ENCODE measurements at places on chromosomes 2 and 18. TPM values are rescaled to one million over a fixed set of nuclear protein-coding genes. Genes with fewer than 3 reads are reported as not detected.

Gene GAL3ST2
- total RNA-seq: 34.2 TPM

Gene OXER1
- total RNA-seq: 3.9 TPM

Gene UGT1A8
- 15.9 TPM for total RNA-seq

Gene ACVR1C
- total RNA-seq: 18.2 TPM

Gene FNDC4
- 1.1 TPM for total RNA-seq

Gene OSR1
- 1.7 TPM for total RNA-seq

Gene ST8SIA3
- 0.05 TPM for total RNA-seq

Gene KIAA1328
- 5.2 TPM for total RNA-seq

DNA sequence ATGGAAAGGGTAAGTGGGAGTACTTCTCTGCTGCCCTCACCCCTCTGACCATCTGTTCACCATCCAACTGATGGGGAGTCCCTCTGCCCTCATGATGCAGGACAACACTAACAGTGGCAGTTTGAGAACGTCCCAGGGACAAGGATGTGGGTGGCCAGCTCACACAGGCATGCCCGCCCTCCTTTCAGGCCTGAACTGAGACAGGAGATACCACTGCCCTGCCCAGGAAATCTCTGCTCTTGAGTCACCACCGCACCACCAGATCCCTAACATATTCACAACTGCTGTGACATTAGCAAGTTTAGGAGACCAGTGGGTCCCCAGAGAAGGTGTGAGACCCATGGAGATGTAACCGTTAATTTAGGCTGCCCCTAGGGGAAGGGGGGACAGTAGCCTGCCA is 66.2 kb downstream of the TRAPPC8 start:
- DNase-seq: no peak

- DNase-seq: no peak
These were observed 402.8 kb downstream of the CLIP4 start for GRCh38 chr2:29518010-29518409.

- no peak for DNase-seq
These were observed 115.2 kb upstream of the EPAS1 start for GRCh38 chr2:46181789-46182530.

- peak; percentile 14 for DNase-seq
These were observed 20.1 kb downstream of the CAPN13 start for GRCh38 chr2:30786923-30787685.

DNA sequence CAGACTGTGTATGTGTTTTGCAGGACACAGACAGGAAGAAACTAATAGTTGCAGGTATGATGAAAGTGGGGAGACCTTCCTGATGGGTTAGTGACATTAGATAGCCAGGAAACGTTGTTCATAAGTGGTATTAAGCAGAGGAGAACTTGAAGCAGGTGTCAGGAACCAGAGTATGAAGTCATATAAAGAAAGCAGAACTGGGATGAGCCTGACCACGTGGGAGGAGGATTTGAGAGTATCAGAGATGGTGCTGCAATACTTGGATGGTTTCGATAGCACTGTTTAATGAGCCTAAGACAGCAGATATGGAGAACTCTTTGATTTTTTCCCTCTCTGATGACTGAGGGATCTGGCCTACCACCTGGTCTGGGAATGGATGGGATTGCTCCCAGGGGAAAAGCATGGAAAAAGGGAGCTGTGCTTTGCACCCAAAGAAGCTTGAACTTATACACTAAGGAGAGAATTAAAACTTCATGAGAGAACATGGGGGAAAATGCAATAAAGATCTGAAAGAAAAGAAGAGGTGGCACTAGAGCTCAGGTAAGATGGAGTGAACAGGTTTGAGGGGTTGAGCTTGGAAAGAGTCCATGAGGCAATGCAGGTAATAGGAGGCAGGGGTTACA is 226.0 kb upstream of the LRRTM1 start:
- no peak for DNase-seq

- no peak for DNase-seq
These were observed 9.2 kb upstream of the HDAC4 start for GRCh38 chr2:239409976-239410375.

GRCh38 chr18:58538604-58539386 is 90.1 kb downstream of the ALPK2 start:
- no peak for DNase-seq

GRCh38 chr2:197286805-197287595 is 23.6 kb downstream of the ANKRD44 start:
- DNase-seq: peak; percentile 41

- no peak for DNase-seq
These were observed 438.3 kb upstream of the LRATD1 start for GRCh38 chr2:14194233-14194632.

GRCh38 chr18:2606335-2606734 is 35.0 kb downstream of the NDC80 start:
- no peak for DNase-seq

DNA sequence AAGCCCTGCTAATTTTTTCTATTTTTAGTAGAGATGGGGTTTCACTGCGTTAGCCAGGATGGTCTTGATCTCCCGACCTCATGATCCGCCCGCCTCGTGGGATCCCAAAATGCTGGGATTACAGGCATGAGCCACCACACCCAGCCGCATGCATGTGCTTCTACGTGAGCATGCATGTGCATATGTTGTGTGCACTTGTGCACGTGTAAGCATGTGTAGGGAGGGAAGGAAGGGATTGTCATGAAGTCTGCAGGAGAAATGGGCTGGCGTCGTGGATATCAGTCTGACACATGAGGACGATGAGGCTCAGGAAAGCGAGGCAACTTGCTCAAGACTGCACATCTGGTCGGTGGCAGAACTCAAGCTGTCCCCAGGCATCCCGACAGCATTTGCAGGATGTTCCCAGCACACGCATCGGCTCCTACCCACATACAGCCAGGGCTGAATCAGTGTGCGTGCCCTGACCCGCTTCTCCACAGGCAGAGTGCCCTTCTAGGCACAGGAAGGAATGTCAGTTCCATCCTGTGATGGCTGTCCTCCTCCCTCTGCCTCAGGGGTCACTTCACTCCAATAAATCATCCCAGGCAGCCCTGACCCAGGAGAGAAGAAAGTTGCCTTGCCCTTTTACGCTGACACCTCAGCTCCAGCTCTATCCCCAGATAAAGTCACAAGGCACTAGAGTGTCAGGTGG is 49.9 kb upstream of the SLC14A2 start:
- no peak for DNase-seq

GRCh38 chr2:39737661-39738060 is 41.4 kb downstream of the THUMPD2 start:
- no peak for DNase-seq

DNA sequence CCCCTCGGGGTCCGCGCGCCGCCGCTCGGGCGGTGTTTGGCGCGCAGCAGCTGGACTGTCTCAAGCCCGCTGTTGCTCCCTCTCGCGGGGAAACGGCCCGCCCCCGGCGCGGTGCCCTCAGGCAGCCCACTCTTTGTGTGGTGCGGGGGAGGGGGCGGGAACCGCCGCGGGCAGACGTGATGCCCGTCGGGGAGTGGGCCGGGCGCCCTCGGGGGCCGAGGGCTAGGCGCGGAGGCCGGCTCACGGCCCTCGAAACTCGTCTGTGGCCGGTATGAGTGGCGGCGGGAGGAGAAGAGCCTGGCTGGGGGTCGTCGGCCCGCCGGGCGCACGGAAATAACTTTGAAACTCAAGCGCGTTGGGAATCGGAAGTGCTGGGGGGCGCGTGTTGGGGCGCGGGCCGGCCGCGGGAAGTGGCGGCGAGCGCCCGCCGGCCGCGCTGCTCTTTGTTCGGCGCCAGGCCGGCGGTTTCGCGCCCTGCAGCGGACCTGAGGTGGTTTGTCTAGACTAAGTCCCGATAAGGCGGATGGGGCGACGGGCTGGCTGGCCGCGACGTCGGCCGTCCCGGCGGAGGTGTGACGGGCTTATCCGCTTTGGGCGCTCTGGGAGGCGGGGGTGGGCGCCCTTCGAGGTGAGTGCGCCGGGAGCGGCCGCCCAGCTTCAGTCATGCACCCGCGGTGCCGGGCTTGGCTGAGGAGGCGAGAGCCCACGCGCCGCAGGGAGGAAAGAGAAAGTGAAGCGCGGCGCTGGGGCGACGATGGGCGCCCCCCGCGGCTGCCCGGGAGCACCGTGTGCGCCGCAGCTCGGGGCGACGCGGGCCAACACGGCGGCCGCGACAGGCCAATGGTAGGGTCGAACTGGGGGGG is 679 bp downstream of the PTMA start:
- DNase-seq: peak; percentile 45

DNA sequence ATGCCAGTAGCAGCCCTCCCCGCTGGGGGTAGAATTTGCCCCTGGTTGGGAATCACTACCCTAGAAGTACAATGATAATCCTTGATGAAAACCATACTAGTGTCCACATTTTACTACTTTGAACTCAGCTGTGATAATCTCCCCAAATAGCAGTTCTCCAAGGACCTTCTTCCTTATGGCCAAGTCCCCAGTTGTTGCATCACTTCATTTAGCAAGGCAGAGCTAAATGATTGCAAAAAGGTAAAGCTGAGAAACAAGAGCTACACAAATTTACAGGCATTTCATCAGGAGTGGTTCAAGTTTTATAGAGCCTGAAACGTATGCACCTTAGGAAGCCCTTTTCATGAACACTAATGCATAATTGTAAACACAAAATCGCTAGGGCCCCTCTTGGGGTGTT is 44.9 kb upstream of the REL start:
- DNase-seq: no peak

- no peak for DNase-seq
These were observed 194.3 kb downstream of the MYCN start for GRCh38 chr2:16134436-16135165.

GRCh38 chr18:2534906-2535305 is 36.4 kb downstream of the METTL4 start:
- no peak for DNase-seq

DNA sequence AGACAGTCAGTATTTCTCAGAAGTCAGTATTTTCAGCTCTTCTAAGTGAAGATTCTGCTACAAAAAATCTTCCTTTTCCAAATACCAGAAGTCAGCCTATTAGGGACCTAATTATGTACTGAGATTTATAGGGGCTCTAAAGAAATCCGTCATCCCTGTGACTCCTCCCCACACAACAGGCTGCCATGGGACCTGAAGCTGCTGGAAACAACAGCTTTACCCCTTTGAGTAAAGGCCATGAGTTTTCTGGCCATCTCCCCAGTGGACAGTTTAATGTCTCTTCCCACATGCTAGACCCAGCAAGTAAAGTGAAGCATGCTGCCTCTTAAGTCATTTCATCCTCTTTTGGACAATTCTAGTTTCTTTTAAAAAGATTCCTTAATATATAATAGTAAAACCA is 255.7 kb upstream of the ACVR2A start:
- no peak for DNase-seq

DNA sequence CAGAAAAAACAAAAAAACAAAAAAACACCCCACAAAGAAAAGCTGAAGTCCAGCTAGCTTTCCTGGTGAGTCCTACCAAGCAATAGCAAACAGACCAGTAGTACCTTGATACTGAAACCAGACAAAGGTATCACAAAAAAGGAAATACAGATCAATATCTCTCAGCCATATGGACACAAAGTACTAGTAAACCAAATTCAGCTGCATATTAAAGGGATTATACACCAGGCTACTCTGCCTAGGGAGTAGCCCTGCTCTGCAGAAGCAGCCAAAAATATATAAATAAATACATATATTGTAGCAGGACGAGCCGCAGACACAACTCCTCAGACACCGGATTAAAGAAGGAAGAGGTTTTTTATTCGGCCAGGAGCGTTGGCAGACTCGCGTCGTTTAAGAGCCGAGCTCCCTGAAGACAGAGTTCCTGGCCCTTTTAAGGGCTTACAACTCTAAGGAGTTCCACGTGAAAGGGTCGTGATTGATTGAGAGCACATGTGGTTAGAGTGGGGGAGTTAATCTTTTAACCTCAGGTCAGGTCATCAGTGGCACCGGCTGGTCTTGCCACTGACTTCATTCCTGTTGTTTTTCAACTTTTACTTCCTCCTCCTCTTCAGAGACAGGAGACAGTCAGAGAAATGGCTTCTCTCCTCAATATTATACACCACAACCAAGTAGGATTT is 38.4 kb upstream of the DTNB start:
- no peak for DNase-seq

GRCh38 chr18:47944972-47945852 is 14.8 kb upstream of the SMAD2 start:
- DNase-seq: no peak

All from colonic mucosa (tissue), 4 donors.